Activated CD8-positive, alpha-beta memory T cell treated with anti-CD3 and anti-CD28 coated beads, Interleukin-2, amount 10 ng/mL, durations not matched to agents 7 days and 5 days (primary cell): ENCODE measurements at places on chromosomes 13 and 19.

GRCh38 chr13:21031594-21032275, 29.7 kb downstream of the LATS2 start:
- DNase-seq: no peak

DNA sequence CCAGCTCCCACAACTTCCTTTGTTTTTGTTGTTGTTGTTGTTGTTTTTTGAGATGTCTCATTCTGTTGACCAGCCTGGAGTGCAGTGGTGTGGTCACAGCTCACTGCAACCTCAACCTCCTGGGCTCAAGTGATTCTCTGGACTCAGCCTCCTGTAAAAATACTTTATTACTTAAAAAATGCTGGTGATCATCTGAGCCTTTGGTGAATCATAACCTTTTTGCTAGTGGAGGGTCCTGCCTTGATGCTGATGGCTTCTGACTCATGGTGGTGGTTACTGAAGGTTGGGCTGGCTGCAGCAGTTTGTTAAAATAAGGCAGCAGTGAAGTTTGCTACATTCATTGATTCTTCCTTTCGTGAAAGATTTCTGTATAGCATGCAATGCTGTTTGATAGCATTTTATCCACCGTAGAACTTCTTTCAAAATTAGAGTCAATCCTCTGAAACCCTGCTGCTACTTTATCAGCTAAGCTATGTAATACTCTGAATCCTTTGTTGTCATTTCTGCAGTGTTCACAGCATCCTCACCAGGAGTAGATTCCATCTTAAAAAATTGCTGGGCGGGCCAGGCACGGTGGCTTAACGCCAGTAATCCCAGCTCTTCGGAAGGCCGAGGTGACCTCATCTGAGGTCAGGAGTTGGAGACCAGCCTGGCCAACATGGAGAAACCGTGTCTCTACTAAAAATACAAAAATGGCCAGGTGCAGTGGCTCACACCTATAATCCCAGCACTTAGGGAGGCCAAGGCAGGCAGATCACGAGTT, 18.0 kb downstream of the ARHGAP35 start:
- DNase-seq: no peak

DNA sequence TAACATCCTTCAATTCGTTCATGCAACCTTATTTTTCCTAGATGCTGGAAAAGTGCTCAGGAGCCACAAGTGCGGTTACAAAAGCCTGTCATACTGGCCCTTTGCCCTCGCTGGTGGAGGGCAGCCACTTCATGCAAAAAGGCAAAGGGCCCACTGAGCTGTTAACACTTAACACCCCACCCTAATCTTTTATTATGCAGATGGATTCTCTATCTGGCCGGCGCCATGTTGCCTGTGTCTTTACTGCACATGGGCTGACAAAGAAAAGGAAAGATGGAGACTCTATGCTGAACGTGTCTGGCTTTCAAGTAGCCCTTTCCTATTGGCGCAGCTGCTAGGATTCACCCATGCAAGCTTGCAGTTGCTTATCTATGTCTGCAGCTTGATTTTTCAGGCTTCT, 10.8 kb downstream of the OR7D2 start:
- peak; percentile 3 for DNase-seq

- no peak for DNase-seq
Measured at GRCh38 chr13:43061496-43062280, 38.3 kb downstream of the DNAJC15 start.

- DNase-seq: no peak
Measured at GRCh38 chr13:60645676-60646075, 248.7 kb downstream of the TDRD3 start.

GRCh38 chr19:32401992-32402391, 3.6 kb upstream of the DPY19L3 start:
- DNase-seq: no peak

DNA sequence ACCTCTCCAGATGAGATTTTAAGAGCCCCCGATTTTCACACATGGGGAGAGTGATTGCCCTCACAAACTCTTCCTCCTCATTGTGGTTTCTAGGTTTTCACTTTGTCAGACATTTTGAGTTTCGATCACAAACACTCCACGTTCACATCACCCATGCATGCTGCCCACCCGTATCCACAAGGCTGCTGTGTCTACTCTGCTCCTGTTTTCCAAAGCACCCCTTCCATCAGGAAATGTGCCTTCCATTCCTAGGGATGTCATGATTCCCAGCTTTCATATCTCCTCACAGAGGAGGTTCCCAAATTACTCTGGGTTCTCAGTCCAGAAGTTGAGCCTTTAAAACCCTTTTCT, 45.8 kb upstream of the CEACAM21 start:
- DNase-seq: no peak

DNA sequence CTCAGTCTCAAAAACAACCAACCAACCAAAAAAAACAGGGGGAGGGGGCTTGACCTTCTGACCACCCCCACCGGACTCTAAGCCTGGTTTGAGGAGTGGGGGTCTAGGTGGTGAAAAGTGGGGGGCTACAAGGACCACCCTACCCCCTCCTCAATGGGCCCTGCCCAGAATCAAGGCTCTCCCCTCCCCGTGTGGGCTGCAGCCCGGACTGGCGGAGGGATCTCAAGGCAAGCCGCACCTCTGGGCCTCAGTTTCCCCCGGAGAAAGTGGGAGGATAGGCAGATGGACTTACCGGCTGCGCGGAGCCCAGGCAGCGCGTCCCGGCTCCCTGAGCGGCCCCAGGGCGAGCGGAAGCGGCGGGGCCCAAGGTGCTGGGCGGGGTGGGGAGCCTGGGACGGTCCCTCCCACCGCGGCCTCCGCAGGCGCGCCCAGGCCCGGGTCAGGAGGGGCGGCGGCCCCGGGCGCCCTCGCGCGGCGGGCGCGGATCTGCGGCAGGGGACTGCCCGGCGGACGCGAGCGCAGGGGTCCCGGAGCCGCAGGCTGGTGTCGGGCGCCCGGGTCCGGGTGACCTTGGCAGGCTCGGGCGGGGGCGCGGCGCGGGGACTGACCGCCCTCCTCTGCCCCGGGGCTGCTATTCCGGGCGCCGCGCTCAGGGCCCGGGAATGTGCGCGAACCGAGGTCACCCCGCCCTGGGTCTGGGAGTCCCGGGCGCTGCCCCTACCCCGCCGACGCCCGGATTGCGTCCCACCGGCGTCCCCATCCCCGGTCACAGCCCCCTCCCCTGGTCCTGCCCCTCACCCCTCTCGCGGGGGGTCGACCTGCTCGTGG, at the start of gene ADAMTSL5:
TSS of gene ADAMTSL5 (minus strand) at position 349 of the 828 bp plus-strand sequence. CDS start 2,076 bp downstream, outside the sequence.
- DNase-seq: peak; percentile 75

GRCh38 chr13:42039457-42039945, 8.9 kb upstream of the DGKH start:
- DNase-seq: no peak

DNA sequence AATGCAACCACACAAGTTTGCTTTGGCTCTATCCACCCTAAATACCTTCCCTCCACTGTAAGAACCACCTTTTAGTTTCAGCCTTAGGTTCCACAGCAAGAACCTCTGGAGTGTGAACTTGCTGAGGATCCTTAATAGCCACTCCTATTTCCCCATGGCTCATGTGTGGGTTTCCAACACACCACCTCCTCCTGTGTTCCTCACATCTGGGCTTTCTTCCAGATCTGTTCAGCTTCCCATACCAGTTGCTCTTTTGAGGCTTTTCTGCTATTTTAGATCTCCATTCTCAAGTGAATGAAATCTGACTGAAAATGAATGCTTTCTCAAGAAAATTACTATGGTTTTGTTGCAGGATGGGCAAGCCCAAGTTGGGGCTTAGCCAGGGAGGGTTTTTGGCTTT, 104.8 kb upstream of the MIR17HG start:
- no peak for DNase-seq

DNA sequence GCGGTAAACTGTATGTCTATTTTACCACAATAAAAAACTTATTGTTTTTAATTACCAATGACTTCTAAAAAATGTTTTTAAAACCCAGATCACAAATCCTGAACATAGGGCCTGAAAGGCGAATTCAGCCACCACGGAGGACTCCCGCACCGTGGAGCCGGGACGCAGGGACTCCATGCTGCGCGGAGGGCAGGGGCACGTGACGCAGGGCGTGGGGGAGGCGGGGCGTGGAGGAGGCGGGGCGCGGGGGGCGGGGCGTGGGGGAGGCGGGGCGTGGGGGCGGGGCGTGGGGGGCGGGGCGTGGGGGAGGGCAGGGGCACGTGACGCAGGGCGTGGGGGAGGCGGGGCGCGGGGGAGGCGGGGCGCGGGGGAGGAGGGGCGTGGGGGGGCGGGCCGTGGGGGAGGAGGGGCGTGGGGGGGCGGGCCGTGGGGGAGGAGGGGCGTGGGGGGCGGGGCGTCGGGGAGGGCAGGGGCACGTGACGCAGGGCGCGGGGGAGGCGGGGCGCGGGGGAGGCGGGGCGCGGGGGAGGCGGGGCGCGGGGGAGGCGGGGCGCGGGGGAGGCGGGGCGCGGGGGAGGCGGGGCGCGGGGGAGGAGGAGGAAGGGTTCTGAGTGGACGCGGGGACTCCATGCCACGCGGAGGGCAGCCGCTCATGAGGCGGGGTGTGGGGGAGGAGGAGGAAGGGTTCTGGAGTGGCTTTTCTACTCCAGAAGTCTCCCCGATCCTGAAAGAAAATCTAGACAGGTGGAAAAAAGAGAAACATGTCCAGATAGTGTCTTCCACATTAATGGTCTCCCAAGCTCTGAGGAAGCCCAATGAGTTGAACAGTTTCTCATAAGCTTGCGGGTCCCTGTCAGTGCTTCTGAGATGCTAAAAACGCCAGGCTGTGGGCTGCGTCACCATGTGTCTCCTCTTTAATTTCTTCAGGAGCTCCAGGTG, 4.4 kb upstream of the PROZ start:
- DNase-seq: peak; percentile 73

- peak; percentile 47 for DNase-seq
Measured at GRCh38 chr13:73767747-73768315, 366.4 kb downstream of the KLF12 start.

- DNase-seq: no peak
Measured at GRCh38 chr19:49333418-49333805, 1.8 kb upstream of the CD37 start.

DNA sequence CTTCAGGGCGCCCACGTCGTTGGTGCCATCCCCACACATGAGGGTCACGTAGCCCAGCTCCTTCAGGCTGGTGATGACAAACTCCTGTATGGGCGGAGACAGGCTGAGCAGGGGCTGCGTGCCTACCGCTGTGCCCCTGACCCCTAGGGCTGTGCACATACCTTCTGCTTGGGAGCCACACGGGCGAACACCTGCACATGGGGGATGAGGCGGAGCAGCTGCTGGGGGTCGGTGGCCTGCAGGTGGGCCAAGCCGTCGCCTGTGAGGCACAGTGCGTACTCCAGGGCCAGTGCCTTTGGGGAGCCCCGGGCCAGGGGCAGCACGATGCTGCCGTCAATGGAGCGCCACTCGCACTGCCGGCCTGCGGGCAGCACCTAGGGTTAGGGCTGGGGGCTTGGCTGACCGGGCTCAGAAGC, 6.1 kb upstream of the GMIP start:
- DNase-seq: no peak

GRCh38 chr13:98309569-98310335, 132.7 kb upstream of the RNF113B start:
- no peak for DNase-seq

- DNase-seq: no peak
Measured at GRCh38 chr19:51808333-51808986, 13.5 kb downstream of the FPR3 start.

- no peak for DNase-seq
Measured at GRCh38 chr13:31116224-31116623, 45.5 kb downstream of the HSPH1 start.

- no peak for DNase-seq
Measured at GRCh38 chr19:4010808-4011110, 3.2 kb downstream of the PIAS4 start.
